Stimulated activated CD4-positive, alpha-beta T cell treated with anti-CD3 and anti-CD28 coated beads, Interleukin-15, amount 100 ng/mL, for 1 hour (primary cell): ENCODE measurements at places on chromosomes 6 and 20.
A peak's percentile ranks its signal among the peaks of the same experiment; 100 is the strongest.

- DNase-seq: no peak
Observed at GRCh38 chr6:131212024-131212423, 76.8 kb downstream of the AKAP7 start.

GRCh38 chr6:30613251-30614043, 3.6 kb downstream of the PPP1R10 start:
- no peak for DNase-seq

GRCh38 chr20:51700809-51701285, 67.3 kb downstream of the ATP9A start:
- DNase-seq: no peak

DNA sequence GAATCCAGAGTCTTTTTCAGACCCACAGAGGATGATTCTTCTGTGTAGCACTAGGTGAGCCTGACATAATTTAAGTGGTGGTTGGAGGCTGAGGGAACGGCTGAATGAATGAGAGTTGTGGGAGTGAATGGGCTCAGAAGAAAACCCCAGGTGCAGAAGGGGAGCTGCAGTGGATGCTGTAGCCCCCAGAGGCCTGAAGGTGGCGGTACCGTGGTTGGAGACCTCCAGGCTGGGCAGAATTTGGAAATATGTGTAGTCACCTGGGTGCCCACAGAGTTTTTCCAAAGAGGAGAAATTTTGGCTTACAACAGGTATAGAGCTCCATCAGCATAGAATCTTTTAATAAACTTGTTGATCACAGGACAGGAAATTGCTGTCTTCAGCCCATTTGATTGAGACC, 6.5 kb upstream of the RAET1G start:
- DNase-seq: no peak

- no peak for DNase-seq
Observed at GRCh38 chr6:97765461-97765860, 482.4 kb upstream of the MMS22L start.

DNA sequence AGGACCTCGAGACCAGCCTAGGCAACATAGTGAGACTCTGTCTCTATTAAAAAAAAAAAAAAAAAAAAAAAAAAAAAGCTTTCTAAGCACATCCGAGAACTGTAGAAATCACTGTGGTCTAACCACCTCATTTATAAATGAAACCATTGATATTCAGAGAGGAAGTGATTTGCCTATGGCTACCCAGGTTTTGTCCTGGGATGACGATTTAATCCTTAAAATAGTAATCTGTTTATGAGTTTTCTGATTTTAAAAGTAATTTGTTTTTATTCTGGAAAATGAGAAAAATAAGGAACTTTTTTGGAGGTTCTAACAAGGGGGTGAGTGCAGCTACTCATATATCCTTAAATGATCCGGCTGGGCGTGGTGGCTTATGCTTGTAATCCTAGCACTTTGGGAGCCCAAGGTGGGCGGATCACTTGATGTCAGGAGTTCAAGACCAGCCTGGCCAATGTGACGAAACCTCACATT, 6.5 kb upstream of the BTN3A2 start:
- no peak for DNase-seq

DNA sequence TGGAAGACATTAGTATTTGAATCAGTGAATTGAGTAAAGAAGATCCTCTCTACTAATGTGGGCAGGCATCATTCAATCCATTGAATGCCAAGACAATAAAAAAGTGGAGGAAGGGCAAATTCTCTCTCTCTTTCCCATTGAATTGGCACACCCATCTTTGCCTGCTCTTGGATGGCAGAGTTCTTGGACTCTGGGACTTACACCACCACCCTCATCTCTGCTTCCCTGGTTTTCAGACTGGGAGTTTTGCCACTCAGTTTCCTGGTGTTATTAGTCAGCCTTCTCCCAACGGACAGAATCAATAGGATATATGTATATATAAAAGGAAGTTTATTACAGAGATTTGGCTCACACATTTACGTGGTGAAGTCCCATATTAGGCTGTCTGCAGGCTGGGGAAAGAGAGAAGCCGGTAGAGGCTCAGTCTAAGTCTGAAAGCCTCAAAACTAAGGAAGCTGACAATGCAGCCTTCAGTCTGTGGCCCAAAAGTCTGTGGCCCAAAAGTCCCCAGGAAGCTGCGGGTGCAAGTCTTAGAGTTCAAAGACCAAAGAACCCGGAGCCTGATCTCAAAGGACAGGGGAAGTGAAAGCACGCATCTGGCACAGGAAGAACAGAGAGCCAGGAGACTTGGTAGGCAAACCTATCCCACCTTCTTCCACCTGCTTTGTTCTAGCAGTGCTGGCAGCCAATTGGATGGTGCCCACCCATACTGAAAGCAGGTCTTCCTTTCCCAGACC, 64.4 kb downstream of the SMPDL3A start:
- DNase-seq: no peak

GRCh38 chr6:71400852-71401251, 112.2 kb downstream of the OGFRL1 start:
- no peak for DNase-seq

- no peak for DNase-seq
Observed at GRCh38 chr6:167113047-167113754, 9.7 kb upstream of the CCR6 start.

DNA sequence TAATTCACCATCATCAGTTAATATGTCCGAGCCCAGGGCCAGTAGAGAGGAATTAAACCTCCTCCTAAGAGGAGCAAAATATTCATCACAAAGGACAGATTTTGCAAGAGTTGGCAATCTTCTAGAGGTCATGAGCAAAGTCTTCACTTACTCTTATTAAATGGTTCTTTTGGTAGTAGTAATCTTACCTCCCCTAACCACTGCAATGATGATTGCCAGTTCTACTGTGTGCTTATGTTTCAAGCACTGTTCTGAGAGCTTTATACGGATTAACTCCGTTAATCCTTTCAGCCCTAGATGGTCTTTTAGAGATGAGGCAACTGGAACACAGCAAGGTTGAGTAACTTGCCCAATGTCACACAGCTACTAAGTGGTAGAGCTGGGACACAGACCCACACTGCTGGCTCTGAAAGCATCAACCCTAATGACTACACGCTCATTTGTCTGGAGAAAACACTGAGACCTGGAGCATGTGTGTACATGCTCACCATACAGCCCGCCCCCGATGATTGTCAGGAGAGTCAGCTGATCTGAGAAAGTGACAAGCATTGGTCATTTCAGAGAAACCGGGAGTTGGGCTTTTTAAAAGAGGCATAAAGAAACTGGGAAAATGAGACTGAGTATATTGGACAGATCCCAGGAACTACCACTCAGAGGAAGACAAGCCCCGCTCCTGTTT, 276.0 kb downstream of the NRN1 start:
- no peak for DNase-seq

DNA sequence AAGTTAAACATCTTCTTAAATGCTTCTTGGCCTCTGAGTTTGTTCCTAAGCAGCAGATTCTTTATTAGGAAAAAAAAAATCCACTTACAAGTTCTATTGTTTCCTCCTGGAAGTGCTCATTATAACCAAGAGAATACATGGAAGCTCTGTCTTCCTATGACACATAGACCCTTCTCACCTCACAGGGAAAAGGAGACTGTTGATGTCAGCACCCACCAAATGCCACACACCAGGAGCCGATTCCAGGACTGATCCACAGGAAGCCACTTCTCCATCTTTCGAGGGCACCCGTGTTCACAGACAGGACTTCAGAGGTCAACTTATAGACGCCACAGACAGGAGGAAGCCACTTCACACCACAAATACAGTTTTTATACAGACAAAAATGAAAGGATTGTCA, 13.4 kb upstream of the BNIP5 start:
- no peak for DNase-seq

GRCh38 chr6:158847786-158848185, 28.6 kb upstream of the EZR start:
- DNase-seq: no peak

DNA sequence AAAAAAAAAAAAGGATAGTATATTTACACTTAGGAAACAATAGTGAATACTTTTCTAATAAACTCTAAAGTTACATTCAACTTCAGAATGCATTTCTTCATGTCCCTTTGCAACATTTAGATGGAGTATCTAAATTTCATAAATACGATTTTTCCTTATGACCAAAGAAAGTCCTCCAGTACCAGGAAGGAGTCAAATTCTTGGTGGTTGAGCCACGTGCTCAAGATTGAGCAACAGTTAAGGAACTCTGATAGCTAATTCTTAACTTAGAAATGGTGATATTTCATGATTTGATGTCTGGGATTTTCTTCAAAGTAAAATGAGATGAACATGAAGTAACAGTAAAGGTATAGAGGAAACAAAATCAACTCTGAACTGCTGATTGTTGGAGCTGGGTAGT, 92.7 kb downstream of the SASH1 start:
- DNase-seq: no peak

- DNase-seq: no peak
Observed at GRCh38 chr6:125834348-125834747, 43.6 kb downstream of the NCOA7 start.

DNA sequence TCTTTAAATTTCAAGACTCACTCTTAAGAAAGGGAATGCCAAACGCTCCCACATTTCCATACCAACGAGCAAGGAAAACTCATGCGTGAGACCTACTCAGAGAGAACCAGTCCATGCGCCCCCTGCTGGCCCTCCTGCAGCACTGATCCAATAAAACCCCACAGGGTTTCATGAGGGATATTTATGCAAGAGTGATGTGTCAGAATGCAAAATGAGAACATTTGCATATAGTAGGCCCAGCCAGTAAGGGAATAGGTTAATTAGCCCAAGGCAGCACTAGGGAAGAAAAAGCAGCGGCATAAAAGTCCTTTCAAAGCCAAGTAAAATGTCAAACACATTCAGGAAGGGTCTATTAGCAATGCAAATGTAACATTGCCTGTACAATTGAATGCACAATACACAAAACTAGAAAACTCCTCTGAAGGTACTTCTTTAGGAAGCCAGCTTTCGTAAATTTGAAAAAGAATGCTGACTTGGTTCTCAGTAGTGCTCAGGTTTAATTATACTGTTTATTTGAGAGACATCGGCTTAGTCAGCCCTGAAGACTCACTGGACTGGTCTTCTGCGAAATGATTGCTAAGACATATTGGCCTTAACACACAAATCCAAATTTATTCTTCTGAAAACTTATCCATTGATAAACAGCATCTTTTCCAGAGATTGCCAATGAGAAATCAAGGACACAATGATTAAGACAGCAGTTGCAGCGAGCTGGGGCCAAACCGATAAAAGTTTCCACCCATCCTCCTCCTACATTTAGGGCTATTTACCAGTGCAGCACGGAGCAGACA, 93.2 kb downstream of the GMPR start:
- peak; percentile 45 for DNase-seq
